ENCODE measurements at places on chromosomes 11 and 22.
A peak's percentile ranks its signal among the peaks of the same experiment; 100 is the strongest.

GRCh38 chr11:123056835-123057491 lies 5.0 kb downstream of the HSPA8 start:
- DNase-seq, result no peak

DNA sequence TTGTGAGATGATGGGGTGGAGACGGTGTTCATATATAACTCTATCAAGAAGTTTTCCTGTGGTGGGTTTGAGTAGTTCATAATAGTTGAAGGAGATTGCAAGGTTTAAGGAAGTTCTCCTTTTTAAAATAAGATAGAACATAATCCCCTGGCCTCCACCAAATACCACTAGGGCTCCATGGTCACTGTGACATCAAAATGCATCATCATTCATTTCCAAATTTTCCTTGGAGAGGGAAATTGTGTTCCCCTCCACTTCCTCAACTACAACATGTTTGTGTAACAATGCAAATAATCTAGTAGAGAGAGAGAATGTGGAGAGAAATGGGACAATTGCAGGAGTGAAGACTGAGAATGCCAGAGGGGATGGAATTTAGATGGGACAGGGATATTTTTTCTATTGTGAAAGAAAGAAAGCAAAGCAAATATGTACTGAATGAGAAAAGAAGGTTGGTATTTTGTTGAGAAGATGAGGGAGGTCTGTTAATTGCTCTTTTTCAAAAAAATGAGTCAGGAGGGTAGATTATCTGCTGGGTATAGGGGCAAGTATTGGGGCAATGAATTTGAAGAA lies 33.4 kb upstream of the ZBED5 start:
- no peak for DNase-seq

GRCh38 chr11:11760838-11761237 lies 80.9 kb upstream of the USP47 start:
- no peak for DNase-seq

- DNase-seq, result no peak
These were observed 35.8 kb downstream of the USP35 start for GRCh38 chr11:78224506-78224905.

GRCh38 chr22:20268279-20269012 lies at the start of gene RTN4R:
Gene RTN4R, minus strand, starts transcription at chr22:20268318. Its CDS starts 226 bp downstream, at chr22:20268092.
- peak; percentile 65 for DNase-seq

DNA sequence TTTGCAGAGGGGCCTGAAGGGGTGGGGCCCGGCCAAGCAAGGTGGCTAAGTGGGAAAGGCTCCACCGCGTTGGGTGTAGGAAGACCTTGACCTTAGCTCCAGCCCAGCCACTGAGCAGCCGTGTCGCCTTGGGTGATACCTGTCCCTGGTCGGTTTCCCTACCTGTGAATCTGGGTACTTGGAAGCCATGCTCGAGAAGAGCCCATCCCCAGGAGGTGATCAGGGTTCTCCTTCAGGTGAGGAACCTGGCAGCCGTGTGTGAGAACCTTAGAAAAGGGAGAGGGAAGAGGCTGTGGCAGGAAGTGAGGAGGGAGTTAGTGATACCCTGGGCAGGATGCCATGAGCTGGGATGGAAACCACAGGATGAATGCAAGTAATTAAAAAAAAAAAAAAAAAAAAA lies 21.6 kb downstream of the PPARA start:
- DNase-seq, result no peak

GRCh38 chr22:25689631-25690030 lies 52.4 kb upstream of the MYO18B start:
- no peak for DNase-seq

GRCh38 chr22:32649515-32650200 lies 151.8 kb upstream of the TIMP3 start:
- no peak for DNase-seq

DNA sequence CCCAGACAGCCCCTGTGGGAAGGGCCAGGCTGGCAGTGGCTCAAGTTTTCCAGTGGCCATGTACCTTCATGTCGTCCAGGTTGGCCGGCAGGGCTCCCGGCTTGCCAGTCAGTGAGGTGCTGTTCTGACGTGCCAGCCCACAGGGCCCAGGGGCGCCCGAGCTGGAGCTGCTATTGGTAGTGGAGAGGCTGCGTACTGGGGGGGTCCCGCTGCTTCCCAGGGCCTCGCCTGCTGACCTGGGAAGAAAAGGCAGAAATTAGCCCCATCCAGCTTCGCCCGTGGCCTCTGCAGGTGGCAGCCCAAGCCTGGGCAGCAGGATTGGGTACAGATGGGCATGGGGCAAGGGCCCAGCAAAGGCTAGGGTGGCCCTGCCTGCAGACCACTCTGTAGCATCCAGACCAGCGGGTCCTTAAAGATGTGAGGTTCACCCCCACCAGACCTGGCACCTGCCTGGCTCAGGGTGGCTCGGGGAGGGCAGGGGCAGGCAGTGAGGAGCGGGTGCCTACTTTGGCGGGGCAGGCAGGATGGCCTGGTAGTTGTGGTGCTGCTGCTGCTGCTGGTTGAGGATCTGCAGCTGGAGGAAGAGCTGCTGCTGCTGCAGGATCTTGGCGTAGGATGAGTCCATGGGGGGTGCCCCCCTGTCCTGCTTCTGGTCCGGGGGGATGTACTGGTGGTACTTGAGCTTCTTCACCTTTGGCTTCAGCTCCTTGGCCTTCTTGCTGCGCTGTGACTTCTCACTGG lies 50.1 kb downstream of the SGSM3 start:
- DNase-seq, result no peak

DNA sequence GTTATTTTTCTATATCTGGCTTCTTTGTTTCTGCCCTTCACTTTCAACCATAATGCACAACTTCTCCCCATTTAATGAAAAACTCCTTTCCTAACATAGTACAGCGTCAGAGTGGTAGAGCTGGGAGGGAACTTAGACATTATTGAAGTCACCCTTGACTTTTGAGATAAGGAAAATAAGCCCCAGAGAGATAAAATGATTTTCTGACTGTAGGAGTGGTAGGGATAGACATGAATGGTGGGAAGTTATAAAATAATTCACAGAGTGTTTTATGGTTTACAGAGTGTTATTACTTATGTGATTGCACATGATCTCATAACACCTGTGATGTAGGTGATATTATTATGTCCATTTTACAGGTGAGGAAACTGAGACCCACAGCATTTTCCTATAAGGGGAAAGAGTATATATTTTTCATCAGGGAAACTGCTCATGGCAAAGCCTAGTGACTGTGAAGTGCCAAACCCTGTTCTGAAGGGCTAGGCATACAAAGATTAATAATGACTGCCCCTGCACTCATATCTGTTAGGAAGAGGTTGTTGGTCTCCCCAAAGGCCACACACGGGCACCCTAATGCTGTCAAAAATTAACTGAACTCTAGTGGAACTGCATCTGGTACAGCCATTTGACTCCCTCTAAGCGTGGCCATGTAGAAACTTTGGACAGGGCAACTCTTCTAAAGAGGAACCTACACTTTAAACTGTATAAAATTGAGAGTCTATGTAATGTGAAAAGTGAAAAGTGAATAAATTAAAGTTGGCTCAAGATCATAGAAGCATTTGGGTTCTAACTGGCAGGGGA lies 61.1 kb upstream of the PICALM start:
- DNase-seq, result no peak

- no peak for DNase-seq
These were observed at the start of gene OPCML for GRCh38 chr11:133531971-133532651. Gene OPCML, minus strand, starts transcription at chr11:133532501.

DNA sequence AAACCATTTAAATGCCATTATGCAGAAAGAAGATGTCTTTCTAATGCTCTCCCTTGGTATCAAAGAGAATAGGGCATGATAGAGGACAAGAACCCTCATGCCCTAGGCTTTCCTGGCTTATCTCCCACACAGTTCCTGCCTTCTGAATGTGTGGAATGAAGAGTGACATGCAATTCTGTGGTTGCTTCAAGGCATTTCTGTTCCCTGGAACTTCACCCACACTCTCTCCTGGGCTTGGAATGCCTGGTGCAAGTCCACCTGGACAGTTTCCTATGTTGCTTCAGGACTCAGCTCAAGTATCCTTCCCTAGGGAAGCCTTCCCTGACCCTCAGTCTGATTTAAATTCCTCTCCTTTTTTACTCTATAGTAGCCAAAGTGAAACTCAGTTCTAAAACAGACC lies 53.8 kb upstream of the DRD2 start:
- DNase-seq, result no peak

- DNase-seq, result no peak
These were observed 854.3 kb downstream of the LUZP2 start for GRCh38 chr11:25350899-25351803.

DNA sequence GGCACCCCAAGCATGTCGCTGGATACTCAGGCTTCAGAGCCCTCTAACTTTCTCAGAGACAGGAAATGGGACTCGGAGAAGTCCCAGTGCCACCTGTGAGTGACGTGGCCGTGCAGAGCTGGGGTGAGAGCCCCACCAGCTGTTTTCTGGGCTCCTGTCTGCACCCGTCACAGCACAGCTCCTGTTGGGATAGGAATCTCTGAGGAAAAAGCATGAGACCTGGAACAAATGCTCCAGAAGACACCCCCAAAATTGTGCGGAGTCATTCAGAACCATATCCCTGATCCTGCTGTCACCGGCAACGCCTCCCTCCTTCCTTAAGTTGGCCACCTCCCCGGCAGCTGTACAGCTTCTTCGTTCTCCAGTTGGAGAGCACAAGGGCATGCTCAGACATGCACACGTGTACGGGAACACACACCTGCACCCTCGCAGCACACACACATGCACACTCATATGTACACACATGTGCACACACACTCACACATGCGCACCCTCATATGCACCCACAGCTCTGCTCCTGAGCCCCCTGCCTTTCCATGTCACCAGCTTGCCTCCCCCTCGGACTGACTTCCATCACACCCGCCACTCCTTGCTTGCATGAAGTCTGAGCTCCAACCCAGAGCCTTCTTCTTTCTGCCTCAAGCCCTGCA lies 1430.0 kb downstream of the BRD1 start:
- DNase-seq, result no peak

- no peak for DNase-seq
These were observed 17.4 kb upstream of the OR9I1 start for GRCh38 chr11:58142761-58143160.

GRCh38 chr11:76659672-76660532 lies 10.6 kb downstream of the LRRC32 start:
- DNase-seq, result no peak

DNA sequence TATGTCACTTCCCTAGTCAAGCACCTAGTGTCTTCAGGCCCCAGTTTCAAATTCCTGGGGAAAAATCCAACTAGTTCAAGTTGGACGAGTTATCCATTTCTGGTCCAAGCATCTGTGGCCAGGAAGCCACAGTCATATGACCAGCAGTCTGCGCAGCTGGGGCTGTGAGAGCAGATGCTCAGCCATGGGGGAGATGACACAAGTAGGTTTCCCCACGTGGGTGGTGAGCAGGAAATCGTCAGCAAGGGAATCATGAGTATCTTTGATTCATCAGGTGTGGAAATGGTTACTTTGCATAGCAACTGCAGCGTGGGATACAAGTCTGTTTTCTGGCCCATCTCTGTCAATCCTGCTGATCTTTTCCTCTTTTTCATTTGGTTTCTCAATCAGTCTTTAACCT lies 185.3 kb downstream of the C11orf91 start:
- DNase-seq, result no peak

DNA sequence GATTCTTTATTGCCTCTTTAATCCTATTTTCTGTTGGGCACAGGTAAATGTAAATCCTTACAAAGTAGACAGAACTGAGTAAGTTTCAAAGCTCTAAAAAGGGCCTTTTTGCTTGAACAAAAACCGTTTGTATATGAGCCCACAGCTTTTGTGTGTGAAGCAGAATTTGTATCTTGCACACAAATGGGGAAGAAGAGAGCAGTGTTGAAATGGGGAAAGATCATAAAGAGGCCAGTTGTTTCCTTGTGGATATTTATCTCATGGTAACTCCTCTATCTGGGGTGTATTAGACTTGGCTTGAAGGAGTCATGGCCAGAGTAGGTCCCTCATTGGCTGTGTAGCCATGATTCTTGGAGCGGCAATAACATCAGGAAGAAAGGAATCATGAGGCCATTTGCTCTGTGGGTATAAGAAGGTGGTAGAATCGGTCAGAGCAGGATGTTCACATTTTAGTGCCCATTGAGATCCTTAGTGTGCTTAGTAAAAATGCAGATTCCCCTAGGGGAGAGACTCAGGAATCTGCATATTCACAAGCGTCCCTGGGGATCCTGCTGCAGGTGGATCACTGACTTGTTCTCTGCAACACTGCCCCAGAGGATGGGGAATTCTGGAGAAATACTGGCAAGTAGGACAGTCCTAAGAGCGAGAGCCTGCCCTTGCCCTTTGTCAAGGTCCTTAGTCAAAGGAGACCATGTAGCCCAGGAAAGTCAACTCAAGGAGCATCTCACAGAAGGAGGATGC lies 126.5 kb downstream of the LDLRAD3 start:
- DNase-seq, result no peak

DNA sequence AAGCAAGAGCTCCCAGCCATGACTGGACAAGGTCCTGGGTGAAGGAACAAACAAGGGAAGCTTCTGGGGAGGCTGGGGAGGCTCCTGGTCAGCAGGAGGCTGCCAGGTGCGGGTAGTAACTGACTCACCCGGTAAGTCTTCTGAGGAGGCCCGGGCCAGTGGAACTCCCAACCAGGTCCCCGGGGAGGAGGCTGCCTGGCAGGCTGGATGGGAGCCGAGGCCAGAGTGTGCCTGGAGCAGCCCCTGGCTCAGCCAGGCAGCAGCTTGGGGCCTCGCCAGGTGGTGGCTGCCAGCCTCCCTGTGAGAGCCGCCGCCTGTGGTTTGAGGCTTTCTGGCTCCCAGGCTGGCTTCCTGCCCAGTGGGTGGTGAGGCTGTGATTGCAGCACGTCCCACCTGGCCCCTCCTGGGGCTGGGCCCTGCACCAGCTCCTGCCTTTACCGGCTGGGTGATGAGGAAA lies 46.2 kb downstream of the IGF2 start:
- no peak for DNase-seq

DNA sequence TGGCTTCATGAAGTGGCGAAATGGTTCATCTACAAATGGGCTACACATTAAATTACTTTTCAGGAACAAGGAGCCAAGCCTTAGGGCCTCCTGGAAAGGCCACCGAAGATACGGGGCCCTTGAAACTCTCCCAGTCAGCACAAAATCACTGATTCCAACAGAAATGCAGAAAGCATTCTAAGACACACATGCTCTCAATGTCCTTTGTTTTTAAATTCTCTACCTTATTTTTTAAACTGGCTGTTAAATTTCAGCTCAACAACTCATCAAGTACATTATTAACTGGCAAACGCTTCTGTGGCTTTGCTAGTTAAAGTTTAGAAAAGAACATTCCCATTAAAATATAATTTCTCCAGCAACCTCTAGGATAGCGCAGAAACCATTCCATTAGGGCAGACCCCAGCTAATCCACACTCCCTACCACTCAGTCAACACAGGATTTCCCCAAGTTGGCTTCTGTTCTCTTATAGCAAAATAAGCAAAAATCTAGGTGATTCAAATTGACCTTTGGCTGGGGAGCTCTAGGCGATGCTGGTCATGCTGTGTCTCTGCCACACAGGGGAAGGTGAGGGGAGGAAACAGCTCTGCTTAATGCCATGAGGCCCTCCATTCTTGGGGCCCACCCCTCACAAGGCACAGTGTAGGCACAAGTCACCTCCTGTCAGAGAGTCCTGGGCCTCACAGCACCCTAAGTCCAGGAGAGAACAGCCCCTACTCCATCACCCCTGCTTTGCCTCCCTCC lies 47.1 kb downstream of the PLEKHA7 start:
- no peak for DNase-seq

Measured in T47D (cell line).